ENCODE measurements at places on chromosomes 4 and X.

DNA sequence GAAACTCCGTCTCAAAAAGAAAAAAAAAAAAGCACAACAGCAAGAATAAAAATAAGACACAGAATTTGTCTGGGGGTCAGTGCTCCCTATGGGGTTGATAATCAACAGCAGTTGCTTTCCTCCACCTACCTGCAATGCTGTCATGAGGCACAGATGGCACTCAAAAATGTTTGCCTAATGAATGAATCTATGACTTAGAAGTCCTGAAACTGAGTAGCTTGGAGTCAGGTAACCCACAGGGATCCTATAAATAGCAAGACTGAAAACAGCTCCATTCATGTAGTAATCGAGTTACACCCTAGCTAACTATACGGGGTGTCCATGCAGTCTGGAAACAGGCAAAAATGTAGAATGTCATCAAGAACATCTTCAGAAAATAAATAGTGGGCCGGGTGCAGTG lies 19.8 kb upstream of the DDX3X start:
- no peak overlapping the region for H3K27ac ChIP-seq
- no peaks in the 10 kb centered on the region for H3K27me3 ChIP-seq
- H3K4me3 ChIP-seq: no peak overlapping the region
- no peak for DNase-seq

DNA sequence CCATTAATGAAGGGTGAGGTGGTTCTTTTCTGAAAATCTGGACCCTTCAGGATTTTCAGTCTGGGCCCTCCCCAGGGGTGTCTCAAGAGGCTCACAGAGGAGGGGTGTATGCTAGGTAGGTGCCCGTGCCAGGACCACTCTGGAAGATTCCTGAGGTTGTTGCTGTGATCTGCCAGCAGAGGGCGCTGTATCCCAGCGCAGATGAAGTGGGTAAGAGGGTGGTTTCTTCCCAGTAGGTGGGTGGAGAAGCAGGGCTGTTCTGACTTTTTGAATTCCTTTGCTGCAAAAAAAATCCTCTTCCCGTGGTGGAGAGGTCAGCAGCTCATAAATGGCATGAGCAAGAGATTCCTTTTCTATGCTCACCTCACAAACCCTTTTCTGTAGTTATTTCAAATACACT lies 51.1 kb downstream of the SCML1 start:
- no peak overlapping the region for H3K27ac ChIP-seq
- no peaks in the 10 kb centered on the region for H3K4me1 ChIP-seq
- no peak overlapping the region for H3K4me3 ChIP-seq
- no peak for DNase-seq
- no peaks in the 10 kb centered on the region for H3K27me3 ChIP-seq

- no peak for DNase-seq
- peak overlapping the region; percentile 16 for H3K27ac ChIP-seq
- H3K36me3 ChIP-seq: peaks cover 48% of the 10 kb centered on the region
- no peak overlapping the region for H3K4me3 ChIP-seq
- H3K4me1 ChIP-seq: peaks cover 55% of the 10 kb centered on the region
- H3K27me3 ChIP-seq: no peaks in the 10 kb centered on the region
These were observed 10.1 kb downstream of the AMOT start for GRCh38 chrX:112830540-112830939.

DNA sequence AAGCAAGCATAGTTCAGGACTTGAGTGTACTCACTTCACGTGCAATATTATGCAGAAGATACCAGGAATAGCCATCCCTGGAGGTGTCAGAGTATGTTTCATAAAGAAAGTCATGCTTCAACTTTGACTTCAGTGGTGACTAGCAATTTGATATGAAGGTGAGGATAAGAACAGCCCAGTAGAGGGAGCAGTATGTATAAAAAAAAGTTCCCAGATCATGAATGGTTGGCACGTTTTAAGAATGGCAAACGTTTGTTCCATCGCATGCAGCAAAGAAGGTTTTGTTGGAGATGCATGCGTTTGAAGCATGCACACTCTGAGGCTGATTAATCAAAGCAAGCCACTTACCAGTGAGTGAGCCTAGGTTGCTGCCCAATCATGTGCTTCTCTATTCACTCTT lies 33.5 kb upstream of the SLITRK4 start:
- H3K36me3 ChIP-seq: no peaks in the 10 kb centered on the region
- no peaks in the 10 kb centered on the region for H3K4me1 ChIP-seq
- no peak overlapping the region for H3K27ac ChIP-seq
- no peak for DNase-seq
- H3K4me3 ChIP-seq: no peak overlapping the region
- no peaks in the 10 kb centered on the region for H3K27me3 ChIP-seq

DNA sequence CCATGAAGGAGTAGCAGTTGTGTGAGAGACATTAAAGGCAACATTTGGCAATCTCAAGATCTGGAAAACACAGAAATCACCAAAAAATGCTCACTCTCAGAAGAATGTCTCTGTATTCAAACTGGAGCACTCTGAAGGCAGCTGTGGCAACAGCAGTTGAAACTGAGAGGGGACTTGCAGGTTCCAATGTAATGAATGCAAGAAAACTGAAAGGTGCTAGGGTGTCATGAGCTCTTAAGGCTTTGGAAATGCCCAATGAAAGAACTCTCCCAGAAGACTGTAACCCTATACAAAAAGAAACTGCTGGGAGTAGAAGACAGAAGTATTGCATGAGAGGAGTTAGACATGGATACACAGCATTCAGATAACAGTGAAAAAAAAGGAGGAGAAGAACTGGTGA lies 118.2 kb upstream of the HTR2C start:
- H3K27ac ChIP-seq: no peak overlapping the region
- H3K27me3 ChIP-seq: peaks cover 57% of the 10 kb centered on the region
- DNase-seq: no peak
- no peak overlapping the region for H3K4me3 ChIP-seq

DNA sequence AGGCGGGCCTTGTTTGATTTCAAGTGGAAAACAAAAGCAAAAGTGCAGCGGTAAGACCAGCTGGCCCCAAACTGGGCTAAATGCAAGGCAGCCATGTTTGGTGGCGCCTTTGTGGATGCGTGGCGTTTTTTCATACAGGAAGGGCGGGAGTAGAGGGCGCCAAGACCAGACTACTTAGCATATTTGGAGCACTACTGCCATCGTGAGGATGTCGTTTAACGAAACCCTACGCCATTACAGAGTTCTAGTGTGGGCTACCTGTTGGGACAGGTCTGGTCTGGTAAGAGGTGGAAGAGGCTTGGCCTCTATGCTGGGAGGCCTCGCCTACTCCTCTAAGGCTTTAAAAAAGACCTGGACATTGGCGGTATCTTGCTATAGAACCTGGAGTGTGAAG lies 230.7 kb upstream of the STK26 start:
- H3K36me3 ChIP-seq: no peaks in the 10 kb centered on the region
- no peak overlapping the region for H3K27ac ChIP-seq
- H3K27me3 ChIP-seq: no peaks in the 10 kb centered on the region
- DNase-seq: no peak

DNA sequence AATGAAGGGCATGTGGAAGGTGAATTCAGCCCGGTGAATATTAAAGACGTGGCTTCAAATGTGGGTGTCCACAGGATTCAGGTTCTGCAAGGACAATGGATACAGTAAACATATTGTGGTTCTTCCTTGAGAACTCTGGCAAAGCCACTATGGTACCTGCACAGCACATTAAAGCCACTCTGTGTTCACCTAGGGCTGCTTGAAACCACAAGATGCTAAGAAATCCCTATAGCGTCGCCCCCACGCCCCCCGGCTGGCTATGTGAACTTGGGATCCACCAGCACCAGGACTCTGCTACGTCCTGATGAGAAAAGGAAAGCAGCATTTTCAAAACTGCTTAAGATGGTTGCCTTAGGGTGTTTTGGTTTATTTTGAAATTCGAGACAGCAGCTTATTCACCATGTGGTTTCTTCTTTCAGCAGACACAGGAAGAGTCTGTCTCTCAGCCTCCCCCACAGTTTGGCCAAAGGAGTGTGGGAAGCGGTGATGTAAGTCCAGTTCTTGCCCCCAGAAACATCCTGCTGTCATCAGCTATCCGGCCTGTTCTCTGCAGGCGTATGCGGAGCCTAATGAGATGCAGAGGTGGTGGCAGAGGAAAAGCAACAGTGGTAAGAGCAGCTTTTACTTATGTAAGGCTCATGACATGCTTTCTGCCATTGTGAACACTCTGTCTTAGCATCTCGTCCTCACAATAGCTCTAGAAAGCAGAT lies 111.5 kb downstream of the AFAP1 start:
- H3K36me3 ChIP-seq: peaks cover 51% of the 10 kb centered on the region
- no peaks in the 10 kb centered on the region for H3K27me3 ChIP-seq
- H3K4me3 ChIP-seq: peak overlapping the region; percentile 6
- peaks cover 66% of the 10 kb centered on the region for H3K4me1 ChIP-seq
- peak overlapping the region; percentile 52 for H3K27ac ChIP-seq
- no peak for DNase-seq

- peak overlapping the region; percentile 92 for H3K4me3 ChIP-seq
- H3K4me1 ChIP-seq: peaks cover 32% of the 10 kb centered on the region
- peaks cover 17% of the 10 kb centered on the region for H3K36me3 ChIP-seq
- DNase-seq: no peak
These were observed 688 bp upstream of the EVC start for GRCh38 chr4:5710065-5710960.

- H3K4me3 ChIP-seq: no peak overlapping the region
- no peaks in the 10 kb centered on the region for H3K27me3 ChIP-seq
- DNase-seq: no peak
- H3K27ac ChIP-seq: no peak overlapping the region
- H3K36me3 ChIP-seq: no peaks in the 10 kb centered on the region
These were observed 146.2 kb downstream of the TEX11 start for GRCh38 chrX:70762285-70762684.

GRCh38 chr4:1903035-1903434 lies 31.8 kb downstream of the NSD2 start:
- no peak overlapping the region for H3K4me3 ChIP-seq
- H3K27ac ChIP-seq: no peak overlapping the region
- H3K27me3 ChIP-seq: no peaks in the 10 kb centered on the region

DNA sequence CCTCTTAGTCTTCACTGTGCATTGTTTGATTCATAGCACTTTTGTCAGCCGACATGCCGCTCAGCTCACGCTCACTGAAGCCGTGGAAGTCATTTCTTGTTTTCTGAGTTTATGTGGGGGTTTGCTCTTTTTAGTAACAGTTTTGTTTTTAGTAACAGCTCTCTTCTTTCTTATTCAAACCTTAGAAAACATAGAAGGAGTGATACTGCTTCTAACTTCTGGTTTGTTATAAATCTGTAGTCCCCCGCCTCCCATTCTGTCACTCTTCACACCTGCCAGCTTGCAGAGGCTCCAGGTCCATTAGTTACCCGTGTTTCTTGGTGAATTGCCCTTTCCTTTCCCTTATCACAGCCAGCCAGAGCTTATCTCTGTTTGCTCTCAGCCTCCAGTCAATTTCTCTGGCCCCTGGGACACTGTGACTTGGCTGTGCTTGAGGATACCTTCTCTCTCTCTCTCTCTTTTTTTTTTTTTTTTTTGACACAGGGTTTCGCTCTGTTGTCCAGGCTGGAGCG lies 50.5 kb downstream of the GRK4 start:
- H3K27ac ChIP-seq: no peak overlapping the region
- no peaks in the 10 kb centered on the region for H3K4me1 ChIP-seq
- DNase-seq: no peak

DNA sequence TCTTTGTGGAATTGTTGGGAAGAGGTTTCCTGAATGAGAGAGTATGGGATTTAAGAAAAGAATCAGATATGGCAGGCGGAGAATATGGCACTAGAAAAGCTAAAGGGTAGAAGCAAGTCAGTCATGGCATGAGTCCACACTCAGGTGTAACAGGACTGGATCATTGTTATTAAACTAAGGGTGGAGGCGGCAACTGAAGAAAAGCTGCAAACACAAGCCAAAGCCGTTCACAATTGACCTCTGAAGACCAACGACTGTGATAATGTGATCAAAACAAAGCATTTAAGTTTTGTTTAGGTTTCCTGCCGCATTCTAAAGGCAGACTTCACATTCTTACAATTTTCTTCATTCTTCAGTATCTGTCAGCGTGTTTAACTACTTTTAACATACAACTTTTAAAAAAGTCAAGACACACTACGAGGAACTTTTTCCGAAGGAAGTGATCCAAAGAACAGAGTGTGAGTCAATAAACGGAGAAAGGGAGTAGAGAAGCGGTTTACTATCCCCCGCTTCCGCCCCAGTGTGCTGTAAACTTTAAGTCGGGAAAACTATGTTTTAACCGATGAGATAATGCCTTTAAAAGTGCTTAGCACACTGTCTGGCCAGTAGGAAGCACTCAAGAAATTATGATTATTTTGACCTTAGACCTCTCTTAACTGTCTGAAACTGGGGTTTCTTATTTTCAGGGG lies 909 bp upstream of the SLAIN2 start:
- DNase-seq: no peak
- no peaks in the 10 kb centered on the region for H3K36me3 ChIP-seq
- no peaks in the 10 kb centered on the region for H3K27me3 ChIP-seq
- peak overlapping the region; percentile 87 for H3K27ac ChIP-seq
- peaks cover 46% of the 10 kb centered on the region for H3K4me1 ChIP-seq
- peak overlapping the region; percentile 95 for H3K4me3 ChIP-seq

DNA sequence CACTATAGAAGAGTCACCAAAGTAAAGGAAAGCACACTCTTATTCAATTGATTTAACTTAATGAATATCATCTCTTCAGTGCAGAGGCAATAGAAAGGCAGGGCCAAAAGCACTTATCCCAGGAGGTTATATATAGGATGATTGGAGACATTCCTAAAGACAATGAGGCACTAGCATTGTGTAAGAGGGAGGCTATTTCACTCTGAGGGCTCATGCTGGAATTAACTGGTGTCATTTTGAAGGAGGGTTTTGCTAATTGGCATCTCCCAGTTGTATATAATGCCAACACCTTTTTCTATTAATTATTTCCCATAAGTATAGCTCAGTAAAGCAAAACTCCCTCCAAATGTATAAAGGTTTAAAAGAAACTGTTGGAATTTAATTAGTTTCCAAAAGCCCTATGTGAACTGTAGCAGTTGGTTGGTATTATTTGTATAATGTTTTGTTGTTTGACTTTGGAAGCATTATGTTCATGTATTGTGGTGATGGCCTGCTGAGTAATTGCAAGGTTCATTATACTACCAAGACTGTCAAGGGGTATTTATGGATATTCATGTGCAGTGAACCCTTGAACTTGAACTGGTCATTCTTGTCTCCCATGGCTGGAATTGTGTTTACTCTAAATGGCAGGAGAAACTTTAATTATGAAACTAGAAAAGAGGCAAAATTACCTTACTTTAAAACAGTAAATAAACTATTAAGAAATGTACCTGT lies 270.3 kb downstream of the BMPR1B start:
- H3K4me3 ChIP-seq: no peak overlapping the region
- no peaks in the 10 kb centered on the region for H3K27me3 ChIP-seq
- H3K36me3 ChIP-seq: no peaks in the 10 kb centered on the region
- no peak for DNase-seq
- H3K4me1 ChIP-seq: peaks cover 8% of the 10 kb centered on the region

- H3K27ac ChIP-seq: no peak overlapping the region
- DNase-seq: no peak
These were observed 1588.4 kb downstream of the STIM2 start for GRCh38 chr4:28449085-28449484.

- peaks cover 6% of the 10 kb centered on the region for H3K4me1 ChIP-seq
- H3K36me3 ChIP-seq: peaks cover 4% of the 10 kb centered on the region
- H3K4me3 ChIP-seq: no peak overlapping the region
- no peak for DNase-seq
- H3K27me3 ChIP-seq: no peaks in the 10 kb centered on the region
These were observed 5.5 kb downstream of the MID2 start for GRCh38 chrX:107831071-107831730.

- H3K27me3 ChIP-seq: no peaks in the 10 kb centered on the region
- peak overlapping the region; percentile 16 for H3K27ac ChIP-seq
- no peak for DNase-seq
- H3K36me3 ChIP-seq: peaks cover 17% of the 10 kb centered on the region
These were observed 5.5 kb downstream of the CAMK2D start for GRCh38 chr4:113756005-113756410.

- no peaks in the 10 kb centered on the region for H3K4me1 ChIP-seq
- H3K4me3 ChIP-seq: no peak overlapping the region
- H3K27me3 ChIP-seq: no peaks in the 10 kb centered on the region
- H3K27ac ChIP-seq: no peak overlapping the region
These were observed 35.1 kb downstream of the RPS6KA3 start for GRCh38 chrX:20231598-20231997.
